ENCODE measurements at places on chromosomes 2 and 18.

- no peak for DNase-seq
Measured at GRCh38 chr2:4561196-4561595, 857.8 kb downstream of the DCDC2C start.

DNA sequence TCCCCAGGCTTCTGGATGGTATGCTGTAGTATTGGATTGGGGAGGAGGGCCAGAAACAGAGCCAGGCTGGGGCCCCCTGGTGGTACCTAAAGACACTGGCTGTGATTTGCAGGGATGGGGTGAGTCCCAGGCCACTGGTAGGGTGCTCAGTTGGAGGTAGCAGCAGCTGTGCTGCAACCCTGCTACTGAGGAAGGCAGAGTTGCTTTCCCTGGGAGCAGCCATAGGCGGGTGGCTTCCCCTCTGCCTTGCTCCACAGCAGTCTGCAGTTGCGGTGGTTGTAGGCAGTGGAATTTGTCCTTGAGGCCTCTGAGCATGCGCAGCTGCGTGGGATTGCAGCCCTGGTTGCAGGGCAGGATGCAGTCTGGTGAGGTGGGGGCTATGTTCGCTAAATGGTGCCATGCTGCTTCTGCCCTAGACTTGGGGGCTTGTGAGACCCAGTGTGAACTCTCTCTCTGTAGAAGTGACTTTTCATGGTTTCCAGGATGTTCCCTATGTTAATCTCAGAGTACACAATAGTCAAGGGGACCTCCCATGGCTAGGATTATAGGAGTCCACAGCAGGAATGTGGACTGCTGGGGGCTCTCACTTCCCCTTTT, 443.5 kb downstream of the XIRP2 start:
- DNase-seq = no peak

DNA sequence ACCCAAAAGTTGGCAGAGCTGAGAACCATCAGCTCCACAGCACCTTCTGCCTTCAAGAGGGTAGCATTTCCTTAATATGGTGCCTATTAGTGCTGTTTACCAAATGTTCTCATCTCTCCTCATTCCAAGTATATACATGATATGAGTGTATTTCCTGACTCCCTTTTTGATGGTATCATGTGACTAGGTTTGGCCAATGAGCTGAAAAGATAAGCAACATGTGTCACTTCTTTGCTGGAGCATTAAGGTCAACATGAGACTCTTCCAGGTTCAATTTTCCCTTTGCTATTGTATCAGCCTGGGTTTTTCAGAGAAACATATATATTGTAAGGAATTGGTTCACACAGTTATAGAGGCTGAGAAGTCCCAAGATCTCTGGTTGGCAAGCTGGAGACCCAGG, 310.9 kb downstream of the HRH4 start:
- DNase-seq = no peak

DNA sequence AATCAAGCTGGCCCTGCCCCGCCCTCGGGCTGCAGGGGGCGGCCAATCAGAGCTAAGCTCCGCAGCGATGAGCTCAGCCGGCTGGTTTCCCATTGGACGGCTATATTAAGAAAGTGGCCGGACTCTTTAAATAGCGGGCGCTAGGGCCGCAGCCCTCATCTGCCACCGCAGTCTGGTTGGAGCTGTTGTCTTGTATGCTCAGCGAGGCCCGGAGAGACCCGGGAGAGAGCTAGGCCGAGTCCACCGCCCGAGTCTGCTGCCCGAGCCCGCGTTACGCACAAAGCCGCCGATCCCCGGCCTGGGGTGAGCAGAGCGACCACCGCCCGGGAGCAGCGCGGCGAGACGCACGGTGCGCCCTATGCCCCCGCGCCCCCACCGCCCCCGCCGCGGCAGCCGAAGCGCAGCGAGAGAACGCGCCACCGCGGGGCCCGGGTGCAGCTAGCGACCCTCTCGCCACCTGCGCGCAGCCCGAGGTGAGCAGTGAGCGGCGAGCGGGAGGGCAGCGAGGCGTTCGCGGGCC, at the start of gene RHOB:
Gene RHOB, plus strand, starts transcription at position 158 of the 520 bp plus-strand sequence. CDS start 392 bp downstream, outside the sequence.
- peak; percentile 90 for DNase-seq

- DNase-seq = no peak
Measured at GRCh38 chr2:128311216-128311754, 7.4 kb downstream of the HS6ST1 start.

DNA sequence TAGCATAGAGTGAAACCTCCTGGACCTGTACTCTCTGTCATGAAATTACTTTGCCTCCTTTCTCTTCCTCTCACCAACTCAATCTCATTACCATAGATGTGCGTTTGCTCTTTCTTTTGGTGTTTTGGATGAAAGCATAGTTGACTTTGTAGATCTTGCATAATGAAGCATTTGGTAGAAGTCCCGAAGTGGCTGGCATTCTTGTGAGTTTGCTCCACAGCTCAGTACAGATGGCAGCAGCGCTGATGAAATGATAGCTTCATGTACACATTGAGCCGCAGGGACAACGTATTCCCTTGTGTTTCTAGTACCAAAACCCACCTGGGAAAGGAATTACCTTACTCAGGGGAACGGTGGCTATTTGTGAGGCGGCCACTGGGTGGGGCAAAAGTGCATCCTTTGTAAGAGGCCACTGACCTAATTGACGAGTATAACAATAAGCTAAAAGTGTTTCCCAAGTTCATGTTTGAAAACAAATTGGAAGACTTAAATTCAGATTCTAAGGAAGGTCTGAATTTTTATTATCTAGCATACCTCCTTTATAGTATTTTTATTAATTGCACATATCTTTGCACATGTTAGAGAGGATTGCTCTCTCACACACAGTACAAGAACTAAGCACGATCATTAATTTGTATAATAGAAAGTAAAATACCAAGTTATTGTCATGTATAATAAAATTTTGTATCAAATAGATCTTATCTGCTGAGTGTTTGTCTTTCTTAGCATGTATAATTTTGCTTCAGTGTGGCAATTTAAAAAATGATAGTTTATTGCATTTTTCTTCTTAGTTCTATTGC, 25.4 kb upstream of the CDH7 start:
- DNase-seq = no peak

DNA sequence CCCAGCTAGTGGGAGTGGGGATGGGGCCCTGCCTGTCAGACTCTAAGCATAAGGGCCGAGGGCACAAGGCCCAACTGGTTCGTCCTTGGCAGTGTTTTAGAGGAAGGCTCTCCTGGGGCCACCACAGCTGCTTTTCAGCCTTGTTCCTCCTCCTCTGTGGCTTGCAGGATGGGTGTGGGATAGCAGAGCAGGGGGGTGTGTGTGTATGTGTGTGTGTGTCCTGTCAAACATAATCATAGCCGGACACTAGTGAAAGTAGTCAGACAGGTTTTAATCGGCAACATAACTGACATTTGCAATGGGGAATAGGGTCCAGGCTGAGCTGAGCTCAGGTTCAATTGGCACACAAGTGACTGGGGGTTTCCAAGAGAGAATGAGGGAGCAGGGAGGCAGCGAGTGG, 114.2 kb downstream of the SEPTIN10 start:
- DNase-seq = no peak

- no peak for DNase-seq
Measured at GRCh38 chr2:63614983-63615945, 26.5 kb downstream of the MDH1 start.

GRCh38 chr18:60044290-60045006, 144.7 kb downstream of the PMAIP1 start:
- no peak for DNase-seq

- DNase-seq = no peak
Measured at GRCh38 chr2:119549241-119549640, 5.0 kb downstream of the CFAP221 start.

DNA sequence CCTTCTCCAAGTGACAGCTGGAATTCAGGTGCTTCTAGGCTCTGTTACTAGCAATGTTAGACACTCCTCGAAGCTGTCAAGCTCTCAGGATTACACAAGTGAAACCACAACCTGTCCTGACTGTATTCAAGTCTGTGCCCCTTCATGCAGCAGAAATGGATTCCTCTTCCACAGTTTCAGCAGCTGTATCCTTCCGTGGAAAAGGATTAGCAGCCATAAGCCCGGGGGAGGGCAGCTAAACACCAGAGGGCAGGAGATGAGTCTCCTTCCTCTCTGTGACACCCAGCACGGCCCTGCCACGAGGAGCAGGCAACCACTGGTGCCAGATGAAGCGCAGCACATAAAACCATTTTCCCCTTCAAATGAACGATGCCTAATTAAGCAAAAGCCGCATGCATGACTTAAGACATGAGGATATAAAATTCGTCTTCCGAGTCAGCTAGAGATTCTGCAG, 1.2 kb downstream of the ST3GAL5 start:
- peak; percentile 53 for DNase-seq

DNA sequence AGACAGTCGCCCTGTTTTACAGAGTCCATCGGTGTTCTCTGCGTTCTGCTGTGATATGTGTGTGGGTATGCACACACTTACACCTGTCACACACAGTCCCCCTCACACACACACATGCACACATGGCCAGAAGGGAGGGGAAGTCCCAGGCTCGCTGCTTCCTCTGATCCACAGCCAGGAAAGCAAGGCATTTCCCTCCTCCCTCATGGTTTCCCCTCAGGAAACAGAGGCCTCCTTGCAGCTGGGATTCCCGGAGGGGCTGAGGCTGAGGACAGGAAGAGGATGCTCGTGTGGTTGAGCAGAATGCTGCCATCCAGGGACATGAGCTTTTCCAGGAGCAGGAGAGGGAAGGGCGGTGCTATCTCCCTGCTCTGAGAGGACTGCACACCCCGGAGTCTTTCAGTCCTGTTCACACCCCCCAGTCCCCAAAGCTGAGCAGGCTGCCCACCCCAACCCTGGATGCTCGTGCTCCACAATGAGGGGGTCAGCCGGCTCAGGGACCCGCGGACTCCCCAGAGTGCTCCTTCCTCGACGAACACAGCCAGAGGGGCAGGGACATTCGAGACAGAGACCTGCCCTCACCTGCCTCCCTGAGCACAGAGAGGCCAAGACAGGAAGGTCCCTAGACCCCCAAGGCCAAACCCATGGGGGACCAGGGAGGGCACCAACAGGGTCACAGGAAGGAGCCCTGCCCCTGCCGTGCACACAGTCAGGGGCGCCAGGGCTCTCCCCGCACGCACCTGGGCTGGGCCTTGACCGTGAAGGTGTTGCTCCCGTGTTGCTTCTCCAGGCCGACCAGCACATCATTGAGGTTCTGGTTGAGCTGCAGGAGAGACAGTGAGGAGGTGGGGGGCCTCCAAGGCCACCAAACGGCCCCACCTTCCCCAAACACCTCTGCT, 45.3 kb downstream of the BIN1 start:
- no peak for DNase-seq

GRCh38 chr2:52676056-52676455, 1091.5 kb upstream of the CHAC2 start:
- no peak for DNase-seq

- no peak for DNase-seq
Measured at GRCh38 chr2:227257820-227258219, 67.2 kb upstream of the MFF start.

GRCh38 chr2:124333784-124334183, 308.7 kb downstream of the CNTNAP5 start:
- no peak for DNase-seq

GRCh38 chr2:45724335-45724734, 72.9 kb downstream of the PRKCE start:
- no peak for DNase-seq

DNA sequence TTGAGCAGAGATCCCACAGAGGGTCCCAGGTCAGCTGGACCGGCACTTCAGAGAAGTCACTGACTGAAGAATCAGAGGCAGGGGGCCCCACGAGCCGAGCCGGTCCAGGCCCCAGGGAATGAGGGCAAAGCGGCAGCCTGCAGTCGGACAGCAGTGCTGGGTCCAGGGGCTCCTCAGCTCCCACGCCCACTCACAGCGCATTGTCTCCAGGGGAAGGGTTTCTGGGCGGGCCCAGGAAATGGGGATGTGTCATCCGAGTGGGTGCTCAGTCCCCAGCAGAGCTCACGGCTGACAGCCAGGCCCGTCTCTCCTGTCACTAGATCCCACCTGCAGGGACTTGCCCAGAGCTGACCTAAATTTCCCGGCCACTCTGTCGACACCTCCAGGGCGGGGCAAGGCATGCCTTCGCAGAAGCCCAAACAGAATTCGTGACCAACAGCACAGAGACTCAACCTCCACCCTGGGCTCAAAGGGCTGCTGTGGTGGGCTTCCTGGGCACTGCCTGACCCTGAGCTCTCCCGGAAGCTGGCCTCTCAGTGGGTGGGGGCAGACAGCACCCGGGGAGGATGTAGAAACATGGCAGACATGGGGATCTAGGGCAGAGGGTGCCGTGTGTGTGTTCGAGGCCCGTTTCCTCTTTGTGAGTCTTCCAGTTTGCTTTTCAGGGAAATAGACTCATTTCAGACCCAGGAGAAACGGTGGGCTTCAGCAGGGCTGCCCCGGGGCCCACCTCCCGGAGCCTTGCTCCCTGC, 42.1 kb upstream of the TAF1B start:
- DNase-seq = peak; percentile 80

DNA sequence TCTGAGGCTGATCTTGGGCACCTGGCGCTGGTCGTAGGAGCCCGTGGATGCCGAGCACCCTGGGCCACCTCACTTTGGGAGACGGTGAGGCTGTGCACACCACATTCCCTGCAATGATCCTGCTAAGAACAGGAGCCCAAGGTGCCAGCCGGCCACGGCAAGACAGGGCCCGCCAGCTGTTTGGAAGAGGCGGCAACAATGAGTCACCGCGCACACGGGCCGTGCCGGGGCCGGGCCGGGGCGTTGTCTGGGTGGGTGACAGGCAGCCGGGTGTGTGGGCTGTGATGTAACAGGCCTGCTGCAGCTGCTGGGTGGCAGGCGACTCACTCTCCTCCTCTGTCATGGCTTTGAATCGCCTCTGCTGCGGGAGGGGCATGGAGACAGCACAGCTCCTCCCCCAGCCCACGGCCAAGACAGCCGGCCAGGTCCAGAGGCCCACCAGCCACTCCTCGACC, 49.7 kb upstream of the ODC1 start:
- peak; percentile 71 for DNase-seq

GRCh38 chr2:3659447-3660432, 1.7 kb downstream of the ALLC start:
- DNase-seq = no peak

- DNase-seq = no peak
Measured at GRCh38 chr18:43310239-43310638, 32.9 kb upstream of the SYT4 start.

- no peak for DNase-seq
Measured at GRCh38 chr2:226376516-226377180, 423.0 kb downstream of the IRS1 start.

DNA sequence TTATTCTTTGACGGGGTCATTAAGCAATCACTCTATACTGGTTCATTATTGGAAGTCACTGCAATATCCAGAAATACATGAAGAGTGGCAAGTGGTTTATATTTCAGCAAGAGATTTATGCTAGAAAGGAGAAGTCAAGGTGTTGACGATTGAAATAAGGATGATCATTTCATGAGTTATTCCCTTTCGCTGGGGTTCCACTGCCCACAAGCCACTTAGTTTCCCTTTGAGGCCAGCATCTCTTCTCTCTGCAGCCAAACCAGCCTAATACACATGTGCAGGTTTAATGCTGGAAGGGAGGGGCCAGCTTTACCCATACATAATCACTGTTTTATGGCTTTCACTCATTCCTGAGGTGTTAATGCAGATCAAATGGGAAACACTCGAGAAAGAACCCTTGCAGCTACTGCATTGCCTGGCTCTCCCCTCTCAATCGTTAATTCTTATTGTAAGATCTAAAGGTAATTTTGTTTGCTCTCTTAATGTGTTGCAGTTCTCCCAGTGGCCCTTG, 108.4 kb downstream of the MEIS1 start:
- DNase-seq = no peak
